Motor neuron (in vitro differentiated cells): ENCODE measurements at places on chromosomes 1 and 21.
A peak's percentile ranks its signal among the peaks of the same experiment; 100 is the strongest.

DNA sequence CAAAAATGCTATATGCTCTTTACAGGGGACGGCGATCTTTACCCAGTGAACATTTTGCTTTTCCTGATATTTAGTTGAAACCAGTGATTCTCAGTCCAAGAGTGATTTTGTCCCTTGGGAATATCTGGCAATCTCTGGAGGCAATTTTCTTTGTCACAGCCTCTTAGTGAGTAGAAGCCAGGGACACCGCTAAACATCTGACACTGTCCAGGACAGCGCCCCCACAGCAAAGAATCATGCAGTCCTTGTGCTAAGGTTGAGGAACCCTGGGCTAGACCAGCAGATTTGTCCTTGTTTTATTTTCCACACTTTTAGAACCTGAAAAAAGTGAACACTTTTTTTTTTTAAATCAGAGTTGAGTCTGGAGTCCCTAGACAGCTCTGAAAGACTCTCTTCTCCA is 13.1 kb downstream of the EVA1C start:
- ATAC-seq = no peak

DNA sequence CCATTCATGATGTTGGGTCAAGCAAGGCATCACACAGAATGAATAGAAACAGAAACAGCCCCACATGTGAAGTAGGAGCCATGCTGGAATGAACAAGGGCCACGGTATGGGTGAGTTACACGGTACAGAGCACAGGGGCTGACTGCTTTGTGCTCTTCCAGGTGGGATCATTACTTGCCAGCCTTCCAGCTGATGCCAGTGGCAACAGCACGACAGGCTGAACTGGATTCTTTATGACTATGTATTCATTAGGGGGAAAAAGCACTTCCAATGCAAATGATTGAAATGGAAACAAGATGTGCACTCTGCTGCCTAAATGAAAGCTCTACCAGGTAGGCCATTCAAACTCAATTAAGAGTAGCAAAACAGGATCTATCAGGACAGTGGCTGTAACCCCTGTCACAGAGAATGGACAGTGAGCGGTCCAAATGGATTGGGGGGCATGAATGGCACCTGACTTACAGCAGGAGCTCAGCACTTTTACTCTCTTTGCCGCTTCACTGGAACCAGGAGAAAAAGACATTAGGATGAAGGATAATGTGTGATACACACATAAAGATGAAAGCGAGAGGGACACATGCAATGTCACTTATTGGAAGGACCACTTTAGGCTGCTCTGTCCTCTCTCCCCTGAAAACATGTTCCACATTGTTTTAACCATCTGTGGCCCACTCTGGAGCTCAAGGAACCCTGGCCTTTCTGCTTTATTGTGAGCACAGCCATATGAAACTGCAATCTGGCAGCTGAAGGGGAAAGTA is 23.4 kb upstream of the IRF2BP2 start:
- peak; percentile 79 for ATAC-seq

DNA sequence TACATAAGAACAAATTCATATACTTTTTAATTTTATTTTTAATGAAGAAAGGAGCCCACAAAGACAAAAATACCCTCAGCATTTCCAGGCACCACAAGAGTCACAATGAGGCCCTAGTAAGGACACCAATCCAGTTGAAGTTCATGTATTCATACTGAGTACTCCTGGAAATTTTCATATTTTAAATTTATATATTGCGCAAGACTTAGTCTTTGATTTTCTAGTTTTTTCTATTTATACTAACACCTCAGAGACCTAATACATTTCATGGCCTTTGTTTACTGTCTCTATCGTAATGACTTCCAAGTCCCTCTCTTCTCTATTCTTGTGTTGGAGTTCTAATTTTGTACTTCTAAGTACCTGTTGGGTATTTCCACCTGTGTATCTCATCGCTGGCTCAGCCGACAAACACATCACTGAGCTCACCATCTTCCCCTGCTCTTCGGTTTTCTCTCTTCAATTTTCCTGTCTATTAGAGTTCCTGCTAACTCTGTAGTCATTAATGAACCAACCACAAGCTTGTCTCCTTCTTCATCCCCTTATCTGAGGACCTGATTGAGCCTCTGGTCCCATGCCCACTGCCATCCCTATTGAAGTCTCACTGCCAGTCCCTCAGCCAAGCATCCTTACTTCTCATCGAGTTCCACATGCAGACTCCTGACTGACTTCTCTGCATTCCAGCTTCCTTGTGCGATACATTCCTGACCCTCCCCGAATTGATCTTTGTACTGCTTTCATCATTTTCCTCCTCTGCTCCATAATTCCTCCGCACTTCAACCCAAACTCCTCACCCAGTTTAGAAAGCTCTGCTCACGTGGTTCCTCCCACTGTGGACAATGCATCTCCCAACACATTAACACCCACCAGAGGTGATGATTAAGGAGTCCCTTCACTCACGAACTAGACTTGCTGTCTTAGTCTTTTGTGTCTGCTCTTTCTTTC is 17.3 kb upstream of the IRF2BP2 start:
- no peak for ATAC-seq

DNA sequence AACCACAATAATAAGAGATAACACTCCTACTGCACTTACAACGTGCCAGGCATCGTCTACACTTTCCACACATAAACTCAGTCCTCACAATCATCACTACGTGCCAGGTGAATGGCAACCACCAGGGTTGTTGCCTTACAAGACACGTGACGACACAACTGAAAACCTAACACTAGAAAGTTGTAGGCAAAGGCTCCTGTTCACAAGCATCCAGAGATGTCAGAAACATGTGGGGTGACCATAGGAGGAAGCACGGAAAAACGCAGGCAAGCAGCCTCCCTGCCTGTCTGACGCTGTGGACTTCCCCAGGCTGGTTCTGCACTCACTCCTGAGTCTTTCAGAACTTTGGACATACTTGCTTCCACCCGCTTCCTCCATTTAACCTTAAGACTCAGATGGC is 7.0 kb downstream of the CAPZB start:
- no peak for ATAC-seq

- no peak for ATAC-seq
Observed at GRCh38 chr1:183685112-183685713, 32.1 kb upstream of the APOBEC4 start.

DNA sequence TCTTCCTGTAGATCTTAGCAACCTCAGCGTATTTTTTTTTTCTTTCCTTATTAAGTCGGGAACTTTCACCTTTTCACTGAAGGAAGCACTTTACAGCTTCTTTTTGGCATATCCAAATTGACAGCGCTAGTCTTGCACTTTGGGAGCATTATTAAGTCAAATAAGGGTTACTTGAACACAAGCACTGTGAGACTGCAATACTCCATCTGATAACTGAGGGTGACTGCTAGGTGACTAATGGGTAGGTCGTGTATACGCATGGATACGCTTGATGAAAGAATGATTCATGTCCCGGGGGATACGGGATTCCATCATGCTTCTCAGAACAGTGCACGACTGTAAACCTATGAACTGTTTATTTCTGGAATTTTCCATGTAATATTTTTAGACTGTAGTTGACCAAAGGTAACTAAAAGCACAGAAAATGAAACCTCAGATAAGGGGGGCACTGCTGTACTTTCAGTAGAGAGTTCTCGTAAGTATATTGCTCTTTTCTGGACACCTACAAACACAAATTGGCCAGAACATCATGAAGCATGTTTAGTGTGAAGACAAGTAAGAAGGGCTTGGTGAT is 364.7 kb downstream of the SMYD3 start:
- ATAC-seq = peak; percentile 86

DNA sequence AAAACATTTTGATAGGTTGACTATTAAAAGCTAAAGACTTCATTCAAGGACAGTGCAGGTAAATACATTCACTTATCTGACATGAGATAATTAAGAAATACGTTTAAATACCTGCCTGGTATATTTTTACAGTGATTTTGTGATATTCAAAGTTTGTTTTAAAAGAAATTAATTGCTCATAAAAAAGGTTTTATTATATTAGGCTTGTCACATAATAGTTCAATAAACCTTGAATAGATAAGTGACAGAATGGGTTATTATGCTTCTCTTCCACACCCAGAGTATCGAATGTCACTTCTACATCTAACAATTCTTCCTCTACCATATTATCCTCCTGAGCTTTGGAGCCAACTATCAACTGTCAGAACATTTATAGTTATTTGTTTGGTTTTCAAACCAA is 60.0 kb downstream of the LTN1 start:
- ATAC-seq = no peak

DNA sequence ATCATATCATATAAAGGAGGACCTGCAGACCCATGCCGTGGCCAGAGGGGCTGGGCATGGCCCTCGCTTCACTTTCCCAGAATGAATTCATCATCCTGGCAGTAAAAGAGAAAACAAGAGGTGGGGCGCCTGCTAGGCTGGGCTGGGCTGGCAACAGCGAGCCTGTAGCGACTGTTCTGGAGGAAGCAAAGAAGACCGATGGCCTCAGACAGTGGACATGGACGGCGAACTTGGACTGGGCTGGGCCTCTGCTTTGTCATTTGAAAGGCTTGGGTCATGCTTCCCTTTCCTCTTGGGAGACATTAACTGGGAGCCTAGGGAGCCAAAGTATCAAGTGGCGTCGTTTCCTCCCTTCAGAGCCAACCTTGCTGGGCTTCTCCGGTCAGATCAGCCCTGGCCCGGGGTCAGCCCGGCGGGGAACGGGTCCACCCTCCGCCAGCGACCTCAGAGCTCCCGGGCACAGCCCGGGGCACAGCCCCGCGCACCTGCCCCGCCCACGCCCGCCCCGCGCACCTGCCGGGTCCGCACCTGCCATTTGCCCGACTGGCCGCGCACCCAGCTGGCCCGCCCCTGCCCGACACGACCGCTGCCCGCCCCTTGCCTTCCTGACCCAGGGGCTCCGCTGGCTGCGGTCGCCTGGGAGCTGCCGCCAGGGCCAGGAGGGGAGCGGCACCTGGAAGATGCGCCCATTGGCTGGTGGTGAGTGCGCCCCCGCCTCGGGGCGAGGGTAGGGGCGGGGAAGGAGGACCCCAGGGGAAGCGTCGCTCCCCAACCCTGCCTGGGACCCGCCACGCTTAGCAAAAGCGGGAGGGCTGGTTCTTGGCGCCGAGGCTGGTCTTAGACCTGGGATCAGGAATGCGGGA is at the start of gene FAM3B:
Gene FAM3B, plus strand, starts transcription at position 602 of the 863 bp plus-strand sequence. Its CDS starts 79 bp downstream, at position 681.
- peak; percentile 73 for ATAC-seq

DNA sequence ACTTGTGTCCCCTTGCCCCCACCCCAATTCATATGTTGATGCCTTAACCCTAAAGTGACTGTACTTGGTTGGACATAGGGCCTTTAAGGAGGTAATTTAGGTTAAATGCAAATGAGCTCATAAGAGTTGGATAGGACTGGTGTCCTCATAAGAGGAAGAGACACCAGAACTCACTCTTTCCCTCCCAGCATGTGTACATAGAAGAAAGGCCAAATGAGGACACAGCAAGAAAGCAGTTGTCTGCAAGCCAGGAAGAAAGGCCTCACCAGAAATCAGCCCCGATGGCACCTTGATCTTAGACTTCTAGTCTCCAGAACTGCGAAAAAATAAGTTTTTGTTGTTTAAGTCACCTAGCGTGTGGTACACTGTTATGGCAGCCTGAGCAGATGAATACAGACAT is 45.5 kb downstream of the RAB3GAP2 start:
- ATAC-seq = no peak

GRCh38 chr1:53155534-53155933 is 13.1 kb upstream of the SLC1A7 start:
- ATAC-seq = no peak

GRCh38 chr1:228958121-228958520 is 222.8 kb downstream of the RHOU start:
- no peak for ATAC-seq

DNA sequence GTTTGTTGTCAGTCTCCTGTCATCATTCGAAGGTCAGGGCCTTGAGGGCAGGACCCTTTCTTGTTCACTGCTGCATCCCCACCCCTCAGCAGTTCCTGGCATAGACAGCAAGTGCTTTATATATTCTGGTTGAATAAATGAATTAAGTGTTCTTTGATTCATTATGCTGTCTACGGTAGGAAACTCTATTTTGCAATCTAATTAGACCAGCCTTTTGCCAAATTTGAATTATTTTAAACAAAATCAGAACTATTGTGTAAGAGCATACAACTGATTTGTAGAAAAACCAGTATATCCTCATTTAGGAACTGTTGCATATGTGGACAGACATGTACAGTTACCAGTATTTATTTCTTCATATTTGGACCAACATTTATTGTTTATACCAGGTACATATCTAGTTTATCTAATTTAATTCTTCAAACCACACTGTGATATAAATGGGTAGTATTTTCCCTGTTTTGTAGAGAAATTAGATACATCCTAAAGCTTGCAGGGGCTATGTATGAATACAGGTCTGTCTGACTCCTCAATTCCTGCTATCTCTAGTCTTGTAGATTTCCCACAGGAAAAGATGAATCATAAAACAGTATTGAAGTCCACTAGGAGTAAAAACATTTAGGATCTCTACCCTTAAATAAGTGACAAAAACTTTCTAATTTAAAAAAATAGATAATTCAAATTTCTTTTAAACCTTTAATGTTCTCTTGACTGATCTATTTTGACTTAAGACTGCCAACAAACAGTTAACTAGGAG is 10.4 kb downstream of the MGST3 start:
- ATAC-seq = no peak

DNA sequence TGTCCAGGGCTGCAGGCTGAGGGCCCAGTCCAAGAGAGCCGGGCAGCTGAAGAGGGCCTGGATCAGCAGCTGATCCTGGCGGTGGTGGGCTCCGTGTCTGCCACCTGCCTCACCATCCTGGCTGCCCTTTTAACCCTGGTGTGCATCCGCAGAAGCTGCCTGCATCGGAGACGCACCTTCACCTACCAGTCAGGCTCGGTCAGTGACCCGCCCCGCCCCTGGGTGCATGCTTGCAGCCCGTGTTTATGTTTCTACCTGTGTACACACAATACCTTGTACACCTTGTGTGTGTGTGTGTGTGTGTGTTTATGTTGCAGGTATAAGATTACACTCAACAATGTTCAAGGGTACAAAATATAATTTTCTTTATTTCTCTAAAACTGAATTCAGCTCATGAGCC is 13.0 kb downstream of the TIE1 start:
- no peak for ATAC-seq

- no peak for ATAC-seq
Observed at GRCh38 chr1:56169856-56170255, 409.5 kb downstream of the PLPP3 start.

GRCh38 chr21:36716836-36717235 is 17.9 kb downstream of the SIM2 start:
- ATAC-seq = no peak
